ENCODE measurements at places on chromosomes 6 and 20. TPM values are rescaled to one million over a fixed set of nuclear protein-coding genes. Genes with fewer than 3 reads are reported as not detected.

The MRAP2 gene
- not detected for total RNA-seq

The SLC22A16 gene
- 0.17 TPM for total RNA-seq

The ROS1 gene
- 0.17 TPM for total RNA-seq

The SYCP2L gene
- total RNA-seq = 0.30 TPM

The HLA-DRB5 gene
- total RNA-seq = not detected

The ISM1 gene
- total RNA-seq = 0.15 TPM

The SIRPA gene
- 14.1 TPM for total RNA-seq

The BPIFA1 gene
- total RNA-seq = not detected

The OPRM1 gene
- total RNA-seq = not detected

The CD24 gene
- 0.17 TPM for total RNA-seq

The ETV7 gene
- 0.30 TPM for total RNA-seq

The ABHD16B gene
- not detected for total RNA-seq

The ZNF165 gene
- 0.45 TPM for total RNA-seq

The SMIM29 gene
- total RNA-seq = 61.7 TPM

The INSM1 gene
- total RNA-seq = not detected

All from bronchus fibroblast of lung (primary cell).